ENCODE measurements at places on chromosomes 1 and 21.

GRCh38 chr1:80825067-80825466, 975.7 kb upstream of the ADGRL2 start:
- DNase-seq, result no peak

- DNase-seq, result no peak
These were observed 11.6 kb downstream of the EIF4G3 start for GRCh38 chr1:21165076-21165475.

DNA sequence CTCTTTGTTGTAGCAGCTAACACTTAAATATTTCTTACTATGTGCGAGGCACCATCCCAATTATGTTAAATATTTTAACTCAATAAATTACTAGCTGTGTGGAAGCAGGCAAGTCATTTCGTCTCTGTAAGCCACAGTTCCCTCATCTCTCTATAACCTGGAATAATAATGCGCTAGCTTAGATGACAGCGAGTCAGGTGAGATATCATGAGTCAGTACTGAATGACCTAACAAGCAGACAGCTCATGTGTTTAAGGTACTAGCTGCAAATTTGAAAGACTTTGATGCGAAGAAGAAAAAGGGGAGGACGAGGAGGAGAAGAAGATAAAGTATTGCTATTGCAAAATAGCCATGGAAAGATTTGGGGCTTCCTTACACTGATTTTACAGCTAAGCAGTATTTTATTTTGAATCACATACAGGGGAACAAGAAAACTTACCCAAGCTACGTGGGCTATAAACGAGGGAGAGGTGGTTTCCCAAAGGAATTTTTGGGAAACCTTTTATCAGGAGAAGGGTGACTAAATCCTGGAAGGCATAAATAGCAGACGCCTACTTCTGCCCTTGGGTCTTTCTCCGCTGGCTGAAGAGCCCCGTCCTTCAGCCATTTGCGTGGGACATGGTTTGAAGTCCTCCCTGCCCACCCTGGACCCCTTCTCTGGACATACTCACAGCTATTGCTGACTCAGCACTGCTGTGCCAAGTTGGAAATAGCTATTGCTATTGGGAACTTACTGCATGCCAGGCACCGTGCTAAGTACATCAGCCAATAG, 8.9 kb downstream of the CITED4 start:
- no peak for DNase-seq

GRCh38 chr1:189499736-189500135, 977.9 kb downstream of the BRINP3 start:
- no peak for DNase-seq

GRCh38 chr1:35924838-35925237, 6.1 kb upstream of the AGO3 start:
- DNase-seq, result no peak

DNA sequence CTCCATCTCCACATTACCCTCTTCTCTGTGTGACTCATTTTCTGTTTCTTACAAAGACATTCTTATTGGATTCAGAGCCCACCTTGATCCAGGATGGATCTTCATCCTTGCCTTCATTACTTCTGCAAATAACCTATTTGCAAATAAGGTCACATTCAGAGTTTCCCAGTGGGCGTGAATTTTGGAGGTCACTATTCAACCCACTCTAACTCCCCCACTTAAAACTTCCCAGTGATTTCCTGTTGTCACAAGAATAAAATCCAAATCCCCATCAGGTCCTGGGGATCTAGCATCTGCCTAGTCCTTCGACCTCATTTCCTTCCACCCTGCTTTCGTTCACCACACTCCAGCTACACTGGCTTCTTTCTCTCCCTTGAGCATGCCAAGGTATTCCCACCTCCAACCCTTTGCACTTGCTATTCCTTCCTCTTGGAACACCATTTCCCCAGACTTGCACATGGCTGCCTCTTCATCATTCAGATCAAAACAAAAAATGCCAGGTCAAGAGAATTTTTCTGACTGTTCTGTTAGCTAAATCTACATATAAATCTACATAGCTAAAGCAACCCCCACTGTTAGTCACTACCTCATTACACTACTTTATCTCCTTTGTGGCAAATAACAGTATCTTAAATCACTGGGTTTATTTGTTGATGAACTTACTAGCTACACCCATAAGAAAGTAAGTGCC, 187.2 kb downstream of the TOMM20 start:
- DNase-seq, result no peak

DNA sequence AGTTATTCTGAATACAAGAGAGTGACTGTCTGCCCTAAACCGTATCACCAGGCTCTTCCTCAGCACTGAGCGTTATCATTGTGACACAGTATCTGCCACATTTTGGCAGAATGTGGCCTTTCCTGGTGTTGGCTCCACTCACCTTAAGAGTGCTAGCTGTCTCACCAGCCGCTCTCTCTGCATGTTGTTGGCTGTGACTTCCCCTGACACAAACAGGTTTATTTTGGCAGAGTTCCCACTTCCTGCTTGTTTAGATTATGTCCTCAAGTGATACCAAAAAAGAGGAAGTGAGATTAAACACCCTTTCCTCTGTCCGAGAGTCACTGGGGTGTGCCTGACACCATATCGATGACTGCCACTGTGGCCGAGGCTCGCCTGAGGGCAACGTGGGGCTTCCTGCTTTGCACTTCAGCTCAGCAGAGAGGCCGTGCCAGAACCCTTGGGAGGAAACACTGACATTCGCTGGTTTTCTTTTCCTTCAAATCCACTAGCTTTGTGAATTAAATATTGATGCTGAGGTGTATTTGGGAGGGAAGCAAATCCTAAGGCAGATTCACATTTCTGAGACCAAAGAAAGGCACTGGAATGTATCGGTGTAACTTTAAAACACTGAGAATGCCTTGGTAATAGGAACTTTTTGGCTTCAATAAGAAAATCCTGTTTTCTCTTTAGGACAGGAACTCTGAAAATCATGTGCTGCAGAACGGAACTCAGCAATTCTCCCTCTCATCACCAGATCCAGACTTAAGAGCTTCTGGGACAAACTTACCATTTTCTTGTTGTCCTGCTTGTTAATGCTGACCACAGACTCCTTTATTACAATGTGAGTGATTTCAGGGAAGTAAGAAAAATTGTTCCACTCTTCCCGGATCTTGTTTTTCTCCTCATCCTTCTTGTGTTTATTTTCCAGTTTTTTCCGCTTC, 102.1 kb downstream of the JAK1 start:
- no peak for DNase-seq

DNA sequence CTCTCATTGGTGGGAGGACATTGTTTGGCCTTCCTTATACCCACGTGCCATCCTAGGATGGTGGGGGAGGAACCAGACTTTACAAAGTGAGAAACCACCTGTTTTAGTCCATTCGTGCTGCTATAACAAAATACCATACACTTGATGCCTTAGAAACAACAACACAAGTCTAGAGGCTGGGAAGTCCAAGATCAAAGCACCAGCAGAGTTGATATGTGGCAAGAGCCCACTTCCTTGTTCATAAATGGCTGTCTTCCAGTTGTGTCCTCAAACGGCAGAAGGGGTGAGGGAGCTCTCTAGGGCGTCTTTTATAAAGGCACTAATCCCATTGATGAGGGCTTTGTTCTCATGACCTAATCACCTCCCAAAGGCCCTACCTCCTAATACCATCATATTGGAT, 31.1 kb downstream of the CAPN8 start:
- DNase-seq, result no peak

DNA sequence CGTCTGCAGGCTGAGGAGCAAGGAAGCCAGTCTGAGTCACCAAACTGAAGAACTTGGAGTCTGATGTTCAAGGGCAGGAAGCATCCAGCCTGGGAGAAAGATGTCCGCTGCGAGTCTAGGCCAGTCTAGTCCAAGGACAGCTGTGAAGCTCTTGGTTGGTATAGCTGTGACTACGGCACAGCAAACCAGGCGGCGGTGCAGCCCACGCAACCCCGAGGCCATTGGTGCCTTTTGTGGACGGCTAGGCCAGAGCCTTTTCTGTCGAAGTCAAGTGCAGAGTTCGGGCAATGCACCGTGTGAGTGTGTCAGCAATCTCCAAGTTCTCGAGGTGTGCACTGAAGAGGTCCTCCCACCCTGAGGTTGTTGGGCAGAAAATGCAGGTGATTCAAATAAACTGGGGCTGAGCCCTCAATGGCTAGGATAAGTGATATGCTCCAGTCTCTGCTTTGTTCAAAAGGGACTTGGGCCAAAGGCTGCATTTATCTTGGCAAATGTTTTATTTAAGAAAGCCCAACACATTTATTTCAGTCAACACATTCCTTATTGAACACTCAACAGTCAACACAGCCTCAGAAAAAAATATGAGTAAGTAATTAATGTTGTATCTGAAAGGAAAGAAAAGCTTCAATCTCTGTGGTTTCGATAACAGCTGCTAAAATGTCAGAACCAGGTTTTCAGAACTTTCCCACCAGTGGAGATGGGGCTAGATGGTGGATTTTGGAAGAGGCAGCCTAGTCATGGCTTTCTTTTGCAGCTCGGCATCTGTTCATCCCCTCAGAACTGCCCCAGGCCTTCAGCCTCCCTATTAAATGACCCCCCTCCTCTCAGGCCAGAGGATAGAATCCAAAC, 78.1 kb upstream of the COX20 start:
- DNase-seq, result no peak

GRCh38 chr1:226547754-226548191, 791 bp upstream of the STUM start:
- DNase-seq, result peak; percentile 95

DNA sequence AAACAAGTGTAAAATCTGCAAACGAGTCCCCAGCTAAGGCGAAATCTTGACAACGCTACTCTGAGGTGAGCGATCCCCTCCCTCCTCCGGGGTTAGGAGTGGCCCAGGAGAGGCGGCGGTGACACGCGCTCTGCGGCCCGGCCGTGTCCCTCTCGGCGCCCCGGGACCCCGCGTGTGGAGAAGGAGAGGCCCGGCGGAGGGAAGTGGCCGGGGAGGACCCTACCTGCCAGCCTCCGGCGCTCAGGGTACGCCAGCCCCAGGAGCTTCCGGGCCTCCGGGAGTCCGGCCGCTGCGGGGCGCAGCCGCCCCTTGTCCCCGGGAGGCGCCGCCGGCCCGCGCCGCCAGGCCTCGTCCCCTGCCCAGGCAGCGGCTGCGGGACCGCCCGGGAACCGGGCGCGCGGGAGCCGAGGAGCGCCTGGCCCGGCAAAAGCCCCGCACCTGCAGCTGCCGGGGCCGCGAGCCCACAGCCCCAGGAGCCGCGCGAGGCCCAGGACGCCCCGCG, 543 bp downstream of the ABCB10 start:
- DNase-seq, result no peak

- DNase-seq, result no peak
These were observed 61.2 kb downstream of the OLFML3 start for GRCh38 chr1:114040273-114041015.

GRCh38 chr1:163875200-163875926, 553.6 kb downstream of the NUF2 start:
- DNase-seq, result no peak

DNA sequence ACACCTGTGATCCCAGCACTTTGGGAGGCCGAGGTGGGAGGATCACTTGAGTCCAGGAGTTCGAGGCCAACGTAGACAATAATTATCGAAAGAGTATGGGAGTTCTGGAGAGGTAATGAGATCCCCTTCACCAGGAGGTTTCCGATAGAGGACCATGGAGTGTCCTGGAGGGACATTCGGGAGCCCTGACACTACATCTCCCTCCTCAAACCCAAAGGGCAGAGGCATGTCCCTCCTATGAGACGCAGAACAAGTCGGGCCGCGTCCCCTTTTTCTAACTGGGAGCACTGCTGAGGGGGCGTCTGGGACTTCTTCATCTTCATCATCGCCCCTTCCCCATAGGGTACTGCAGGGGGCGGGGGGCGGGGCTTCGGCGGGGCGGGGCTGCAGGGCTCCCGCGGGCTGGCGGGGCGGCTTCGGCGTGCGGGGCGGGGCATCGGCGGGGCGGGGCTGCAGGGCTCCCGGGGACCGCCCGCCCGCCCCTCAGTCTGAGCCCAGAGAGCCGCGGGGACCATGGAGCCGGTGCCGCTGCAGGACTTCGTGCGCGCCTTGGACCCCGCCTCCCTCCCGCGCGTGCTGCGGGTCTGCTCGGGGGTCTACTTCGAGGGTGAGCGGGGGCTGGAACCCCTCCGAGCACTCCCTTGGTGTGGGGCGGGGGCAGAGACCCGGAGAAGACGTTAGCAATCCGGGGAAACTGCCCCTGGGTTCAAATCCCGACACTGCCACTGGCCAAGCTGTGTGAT, at the start of gene THEMIS2:
THEMIS2 (plus strand) TSS at position 486 of the 743 bp plus-strand sequence; CDS start at position 514, 28 bp downstream.
- DNase-seq, result peak; percentile 46

- DNase-seq, result no peak
These were observed 15.6 kb upstream of the ECE1 start for GRCh38 chr1:21305900-21306189.

DNA sequence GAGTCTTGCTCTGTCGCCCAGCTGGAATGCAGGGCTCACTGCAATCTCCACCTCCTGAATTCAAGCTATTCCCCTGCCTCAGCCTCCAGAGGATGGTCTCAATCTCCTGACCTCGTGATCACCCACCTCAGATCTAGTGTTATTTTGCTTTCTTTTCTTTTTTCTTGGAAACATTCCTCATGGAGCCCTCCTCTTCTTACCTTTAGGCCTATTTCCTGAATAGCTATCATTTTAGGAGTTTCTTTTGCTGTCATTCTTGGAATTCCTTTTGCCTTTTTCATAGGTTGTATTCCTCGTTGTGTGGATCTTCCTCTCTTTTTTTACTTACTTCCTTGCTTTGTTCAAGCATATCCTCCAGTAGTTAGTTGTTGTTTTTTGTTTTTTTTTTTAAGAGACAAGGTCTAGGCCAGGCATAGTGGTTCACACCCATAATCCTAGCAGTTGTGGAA, 173.8 kb downstream of the RASAL2 start:
- peak; percentile 87 for DNase-seq

GRCh38 chr1:185360714-185361113, 43.7 kb upstream of the IVNS1ABP start:
- no peak for DNase-seq

- DNase-seq, result no peak
These were observed 52.9 kb downstream of the FOXJ3 start for GRCh38 chr1:42282024-42282579.

GRCh38 chr1:83834621-83835264, 164.2 kb downstream of the TTLL7 start:
- DNase-seq, result no peak

- no peak for DNase-seq
These were observed 24.7 kb upstream of the ARTN start for GRCh38 chr1:43908858-43909257.

DNA sequence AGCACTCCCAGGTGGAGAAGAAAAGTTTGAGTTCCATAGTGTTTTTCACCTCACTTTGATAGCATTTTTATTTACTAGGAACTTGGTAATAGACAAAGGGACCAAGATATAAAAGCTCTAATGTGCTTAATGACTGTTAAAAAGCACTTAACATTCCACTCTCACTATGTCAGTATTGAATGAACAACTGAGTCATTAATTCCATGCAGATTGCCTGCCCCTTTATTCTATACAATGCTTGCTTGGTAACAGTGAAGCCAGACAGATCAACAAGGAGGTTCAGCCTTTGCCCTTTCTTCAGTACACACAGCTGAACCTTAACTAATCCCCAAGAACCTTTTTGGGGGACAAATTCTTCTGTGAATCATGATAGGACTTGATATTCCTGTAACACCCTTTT, 425.5 kb downstream of the NUF2 start:
- peak; percentile 55 for DNase-seq
